ENCODE measurements at places on chromosomes 7 and 10.

DNA sequence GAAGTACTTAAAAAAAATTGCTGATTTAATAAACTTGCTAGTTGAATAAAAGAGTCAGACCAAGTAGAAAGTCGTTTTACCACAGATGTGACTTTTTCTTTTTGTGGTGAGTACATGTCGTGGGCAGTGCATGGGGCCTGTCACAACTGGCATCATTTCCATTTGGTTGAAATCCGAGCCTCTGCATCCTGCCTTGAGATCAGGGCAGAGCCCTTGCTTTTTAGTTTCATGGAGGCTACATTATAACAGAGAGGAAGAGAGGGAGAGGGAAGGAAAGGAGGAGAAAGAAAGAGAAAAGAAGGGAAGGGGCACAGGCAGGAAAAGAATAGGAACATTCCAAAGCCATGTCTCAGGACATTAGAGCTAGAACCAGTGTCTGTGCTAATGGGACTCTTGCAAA, 20.4 kb upstream of the INSYN2A start:
- DNase-seq = no peak

- DNase-seq = no peak
Measured at GRCh38 chr10:86061278-86062197, 305.1 kb downstream of the GRID1 start.

DNA sequence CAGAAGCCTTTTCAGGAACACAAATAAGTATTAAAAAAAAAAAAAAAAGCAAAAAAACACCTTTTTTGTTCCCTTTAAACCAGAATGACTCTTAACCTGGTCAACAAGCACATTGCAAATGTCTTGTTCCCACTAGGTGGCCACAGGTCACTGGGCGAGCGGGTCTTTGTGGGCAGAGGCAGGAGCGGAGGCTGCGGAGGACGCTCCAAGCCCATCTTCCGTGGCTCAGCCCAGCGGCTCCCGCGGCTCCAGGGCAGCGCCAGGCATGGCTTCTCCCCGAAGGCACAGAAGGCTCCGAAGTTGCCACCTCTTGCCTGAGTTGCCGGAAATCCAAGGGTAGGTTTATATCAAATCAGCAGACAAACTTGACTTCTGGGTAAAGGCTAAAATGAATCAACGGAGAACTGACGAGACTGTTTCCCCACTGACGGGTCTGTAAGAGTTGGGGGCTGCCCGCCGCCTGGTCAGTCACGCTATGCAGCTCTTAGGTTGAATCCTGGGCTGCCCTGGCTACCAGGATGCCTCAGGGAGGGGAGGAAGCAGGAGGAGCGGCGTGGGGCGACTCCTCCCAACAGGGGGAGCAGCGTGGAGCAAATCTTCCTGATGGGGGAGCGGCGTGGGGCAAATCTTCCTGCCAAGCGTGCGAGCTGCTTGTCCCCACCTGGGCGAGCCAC, 144.5 kb downstream of the PTPRN2 start:
- no peak for DNase-seq

DNA sequence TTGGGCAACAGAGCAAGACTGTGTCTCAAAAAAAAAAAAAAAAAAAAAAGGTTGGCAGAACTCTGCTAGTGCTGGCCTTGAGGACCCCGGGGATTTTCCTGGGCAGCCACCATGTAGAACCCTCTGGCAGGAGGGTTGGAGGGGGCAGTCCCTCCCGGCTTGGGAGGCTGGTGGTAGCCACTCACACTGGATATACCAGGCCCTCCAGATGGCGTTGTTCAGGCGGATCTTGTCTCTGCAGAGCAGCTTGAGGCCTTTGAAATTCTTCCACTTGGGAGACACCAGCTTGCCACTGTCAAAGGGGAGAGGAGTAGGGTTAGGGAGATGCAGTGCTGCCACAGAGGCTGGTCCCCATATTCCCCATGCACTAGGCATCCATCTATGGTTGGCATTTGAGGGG, 8.4 kb downstream of the MLXIPL start:
- peak; percentile 9 for DNase-seq

- DNase-seq = no peak
Measured at GRCh38 chr10:91593834-91594233, 39.0 kb downstream of the PPP1R3C start.

GRCh38 chr10:50416881-50417280, 165.6 kb upstream of the ASAH2 start:
- no peak for DNase-seq

GRCh38 chr7:12518920-12519681, 51.4 kb upstream of the SCIN start:
- no peak for DNase-seq

DNA sequence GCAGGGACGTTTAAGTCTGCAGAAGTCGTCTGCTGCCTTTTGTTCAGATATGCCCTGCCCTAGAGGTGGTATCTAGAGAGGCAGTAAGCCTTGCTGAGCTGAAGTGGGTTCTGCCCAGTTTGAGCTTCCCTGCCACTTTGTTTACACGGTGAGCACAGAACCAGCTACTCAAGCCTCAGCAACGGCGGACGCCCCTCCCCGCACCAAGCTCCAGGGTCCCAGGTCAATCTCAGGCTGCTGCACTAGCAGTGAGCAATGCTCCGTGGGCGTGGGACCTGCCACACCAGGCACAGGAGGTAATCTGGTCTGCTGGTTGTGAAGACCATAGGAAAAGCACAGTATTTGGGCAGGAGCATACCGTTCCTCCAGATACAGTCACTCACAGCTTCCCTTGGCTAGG, 148.1 kb upstream of the LAMB4 start:
- DNase-seq = no peak

DNA sequence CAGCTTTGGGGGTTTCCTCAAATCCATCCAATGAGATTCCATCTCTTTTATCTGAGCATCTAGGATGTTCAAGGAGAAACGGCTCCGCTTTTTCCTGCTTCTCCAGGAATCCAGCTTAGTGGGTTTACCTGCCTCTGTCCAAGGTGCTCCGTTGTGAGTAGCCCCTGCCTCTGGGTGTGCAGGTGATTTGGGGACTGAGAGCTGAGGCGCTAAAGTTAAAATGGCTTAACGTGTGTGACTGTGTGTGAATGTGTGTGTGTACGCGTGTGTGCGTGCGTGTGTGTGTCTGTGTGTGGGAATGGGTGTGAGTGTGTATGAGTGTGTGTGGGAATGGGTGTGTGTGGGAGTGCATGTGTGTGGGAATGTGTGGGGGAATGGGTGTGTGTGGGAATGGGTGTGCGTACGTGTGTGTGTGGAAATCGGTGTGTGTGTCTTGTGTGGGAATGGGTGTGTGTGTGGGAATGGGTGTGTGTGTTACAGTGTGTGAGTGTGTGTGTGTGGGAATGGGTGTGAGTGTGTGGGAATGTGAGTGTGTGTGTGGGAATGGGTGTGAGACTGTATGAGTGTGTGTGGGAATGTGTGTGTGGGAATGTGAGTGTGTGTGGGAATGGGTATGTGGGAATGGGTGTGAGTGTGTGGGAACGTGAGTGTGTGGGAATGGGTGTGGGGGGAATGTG, 90.2 kb upstream of the INSIG1 start:
- DNase-seq = no peak

DNA sequence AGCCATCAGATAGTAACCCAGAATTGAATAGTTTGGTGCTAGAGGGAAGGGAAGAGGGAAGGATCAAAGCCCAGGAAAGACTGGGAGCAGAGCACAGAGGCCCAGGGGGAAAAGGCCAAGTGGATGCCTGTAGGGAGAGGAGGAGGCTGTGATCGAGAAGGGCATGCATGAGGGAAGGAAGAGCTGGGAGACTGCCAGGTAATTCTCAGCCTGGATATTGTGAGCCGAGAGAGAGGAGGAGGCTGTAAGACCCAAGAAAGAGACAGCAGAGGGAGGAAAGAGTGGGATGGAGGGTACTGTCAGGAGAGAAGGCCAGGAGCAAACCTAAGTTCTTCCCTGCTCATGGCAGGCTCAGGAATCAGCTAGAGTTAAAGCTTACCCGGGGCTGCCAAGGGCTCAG, 178.2 kb downstream of the CCDC3 start:
- no peak for DNase-seq

DNA sequence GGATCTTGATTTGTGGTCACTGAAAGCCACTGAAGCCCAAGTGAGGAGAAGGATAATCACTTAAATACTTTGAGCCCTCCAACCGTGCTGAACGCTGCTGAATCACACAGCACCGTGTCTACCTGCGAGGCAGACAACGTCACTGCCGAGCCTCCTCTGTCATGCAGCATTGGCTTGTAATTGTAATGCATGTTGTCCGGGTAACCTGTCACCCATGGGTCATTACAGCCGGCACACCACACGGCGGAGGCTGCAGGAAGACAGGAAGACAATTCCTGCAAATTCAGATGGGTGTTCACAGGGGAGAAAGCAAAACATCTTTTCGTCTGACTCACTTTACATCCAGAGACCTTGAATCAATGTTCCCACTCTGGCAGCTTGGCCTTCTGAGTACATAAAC, 546.1 kb upstream of the FOXK1 start:
- DNase-seq = no peak

- no peak for DNase-seq
Measured at GRCh38 chr10:60230892-60231291, 158.8 kb downstream of the ANK3 start.

- DNase-seq = no peak
Measured at GRCh38 chr7:672891-673290, 53.6 kb upstream of the DNAAF5 start.

DNA sequence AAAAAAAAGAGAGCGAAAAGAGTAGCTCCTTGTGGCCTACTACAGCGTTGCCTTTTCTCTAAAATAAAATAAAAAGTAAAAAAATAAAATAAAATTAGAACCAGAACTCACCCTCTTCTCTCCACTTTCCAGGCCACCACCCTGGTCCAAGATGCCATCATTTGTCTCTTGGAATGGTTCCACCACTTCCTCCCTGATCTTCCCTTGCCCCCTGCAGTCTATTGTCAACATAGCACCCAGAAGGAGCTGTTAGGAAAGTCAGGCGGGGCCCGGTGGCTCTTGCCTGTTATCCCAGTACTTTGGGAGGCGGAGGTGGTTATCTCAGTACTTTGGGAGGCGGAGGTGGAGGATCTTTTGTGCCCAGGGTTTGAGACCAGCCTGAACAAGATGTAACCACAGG, 7.6 kb upstream of the GRID2IP start:
- peak; percentile 37 for DNase-seq

- DNase-seq = no peak
Measured at GRCh38 chr10:13352519-13352918, 4.4 kb upstream of the SEPHS1 start.

GRCh38 chr7:128937647-128938543, at the start of gene IRF5:
TSS of gene IRF5 (plus strand) at chr7:128937927. CDS start at chr7:128942082, 4,155 bp downstream.
- DNase-seq = no peak

DNA sequence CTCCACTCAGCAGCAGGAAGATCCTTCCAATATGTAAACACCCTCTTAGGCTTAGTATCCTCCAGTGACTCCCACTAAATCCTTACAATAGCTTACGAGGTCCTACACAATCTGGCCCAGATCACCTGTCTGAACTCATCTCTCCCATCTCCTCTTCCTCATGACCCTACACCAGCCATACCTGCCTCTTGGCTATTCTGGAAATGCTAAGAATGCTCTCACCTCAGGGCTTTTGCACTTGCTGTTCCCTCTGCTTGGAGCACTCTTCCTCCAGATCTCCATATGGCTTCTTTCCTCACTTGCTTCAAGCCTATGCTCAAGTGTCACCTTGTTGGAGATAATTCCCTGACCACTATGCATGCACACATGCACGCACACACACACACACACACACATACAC, 50.8 kb upstream of the FRMD4A start:
- DNase-seq = no peak

DNA sequence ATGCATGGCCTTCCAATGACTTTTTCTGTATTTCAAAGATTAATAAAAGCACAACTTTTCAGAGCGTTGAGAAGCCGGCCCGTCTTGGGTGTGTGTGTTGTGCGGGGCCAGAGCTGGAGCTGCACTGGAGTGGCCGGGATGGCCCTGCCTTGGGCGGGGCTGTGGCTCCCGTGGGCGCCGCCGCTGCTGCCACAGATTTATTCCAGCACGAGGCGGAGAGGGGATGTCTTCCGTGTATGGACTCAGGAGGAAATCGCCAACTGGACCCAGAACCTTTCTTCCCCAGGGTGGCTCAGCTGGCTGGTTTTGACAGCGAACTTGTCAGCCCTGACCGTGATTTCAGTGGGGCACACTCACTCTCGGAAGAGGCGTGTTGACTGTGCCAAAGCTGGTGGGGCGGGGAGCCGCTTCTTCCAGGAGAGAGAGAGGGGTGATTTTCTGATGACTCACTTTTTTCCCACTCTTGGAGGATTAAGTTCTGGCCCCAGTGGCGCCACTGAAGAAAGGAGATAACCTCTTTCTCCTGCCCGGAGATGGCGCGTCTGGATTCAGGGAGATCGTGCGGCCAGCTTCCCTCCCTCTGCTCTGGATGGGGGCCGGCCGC, 72.4 kb downstream of the DNAJB6 start:
- no peak for DNase-seq

GRCh38 chr7:78323118-78323517, 524.5 kb downstream of the PHTF2 start:
- no peak for DNase-seq

- peak; percentile 50 for DNase-seq
Measured at GRCh38 chr7:130831817-130832481, 97.9 kb upstream of the KLF14 start.

GRCh38 chr7:68421712-68422111, 1176.6 kb upstream of the AUTS2 start:
- no peak for DNase-seq

GRCh38 chr7:2931034-2931415, 86.9 kb upstream of the GNA12 start:
- no peak for DNase-seq

DNA sequence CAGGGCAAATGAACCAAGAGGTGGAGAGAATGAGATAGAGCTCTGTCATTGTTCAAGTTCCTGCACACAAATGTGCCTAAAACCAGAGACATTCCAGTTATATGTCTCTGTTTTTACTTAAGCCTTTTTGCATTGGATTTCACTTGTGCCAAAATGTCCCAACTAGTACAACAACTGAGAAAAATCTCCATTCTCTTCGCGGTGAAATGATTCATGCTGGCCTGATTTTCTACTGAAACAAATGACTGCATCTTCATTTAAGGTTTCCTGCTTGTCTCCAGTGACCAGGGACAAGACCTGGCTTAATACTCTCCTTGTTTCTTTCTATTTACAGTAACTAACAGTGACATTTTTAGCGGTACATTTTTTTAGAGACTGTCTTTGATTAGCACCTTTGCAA, 714.9 kb downstream of the KCNMA1 start:
- DNase-seq = no peak

DNA sequence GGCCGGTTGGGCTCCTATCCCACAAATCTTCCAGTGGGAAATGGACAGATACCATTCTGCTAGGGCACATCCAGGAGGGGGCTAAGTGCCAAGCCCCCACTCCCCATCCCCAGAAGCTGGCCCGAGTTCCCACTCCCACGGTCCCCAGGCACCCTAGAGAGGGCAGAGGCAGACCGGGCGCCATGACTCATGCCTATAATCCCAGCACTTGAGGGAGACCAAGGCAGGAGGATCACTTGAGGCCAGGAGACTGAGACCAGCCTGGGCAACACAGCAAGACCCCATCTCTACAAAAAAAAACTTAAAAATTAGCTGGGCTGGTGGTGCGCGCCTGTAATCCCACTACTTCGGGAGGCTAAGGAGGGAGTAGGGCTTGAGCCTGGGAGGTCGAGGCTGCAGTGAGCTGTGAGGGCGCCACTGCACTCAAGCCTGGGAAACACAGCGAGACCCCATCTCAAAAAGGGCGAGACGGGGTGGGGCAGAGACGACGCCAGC, 870 bp downstream of the GNA12 start:
- no peak for DNase-seq

Data from Kasumi-1 (cell line).